Lower leg skin (tissue), 4 donors: ENCODE measurements at places on chromosomes 16 and 17. TPM values are rescaled to one million over a fixed set of nuclear protein-coding genes. Genes with fewer than 3 reads are reported as not detected.

CRYBA1 gene
- total RNA-seq, result not detected

- DNase-seq, result no peak
These were observed 95.1 kb downstream of the SOX9 start for GRCh38 chr17:72215928-72216327.

DNA sequence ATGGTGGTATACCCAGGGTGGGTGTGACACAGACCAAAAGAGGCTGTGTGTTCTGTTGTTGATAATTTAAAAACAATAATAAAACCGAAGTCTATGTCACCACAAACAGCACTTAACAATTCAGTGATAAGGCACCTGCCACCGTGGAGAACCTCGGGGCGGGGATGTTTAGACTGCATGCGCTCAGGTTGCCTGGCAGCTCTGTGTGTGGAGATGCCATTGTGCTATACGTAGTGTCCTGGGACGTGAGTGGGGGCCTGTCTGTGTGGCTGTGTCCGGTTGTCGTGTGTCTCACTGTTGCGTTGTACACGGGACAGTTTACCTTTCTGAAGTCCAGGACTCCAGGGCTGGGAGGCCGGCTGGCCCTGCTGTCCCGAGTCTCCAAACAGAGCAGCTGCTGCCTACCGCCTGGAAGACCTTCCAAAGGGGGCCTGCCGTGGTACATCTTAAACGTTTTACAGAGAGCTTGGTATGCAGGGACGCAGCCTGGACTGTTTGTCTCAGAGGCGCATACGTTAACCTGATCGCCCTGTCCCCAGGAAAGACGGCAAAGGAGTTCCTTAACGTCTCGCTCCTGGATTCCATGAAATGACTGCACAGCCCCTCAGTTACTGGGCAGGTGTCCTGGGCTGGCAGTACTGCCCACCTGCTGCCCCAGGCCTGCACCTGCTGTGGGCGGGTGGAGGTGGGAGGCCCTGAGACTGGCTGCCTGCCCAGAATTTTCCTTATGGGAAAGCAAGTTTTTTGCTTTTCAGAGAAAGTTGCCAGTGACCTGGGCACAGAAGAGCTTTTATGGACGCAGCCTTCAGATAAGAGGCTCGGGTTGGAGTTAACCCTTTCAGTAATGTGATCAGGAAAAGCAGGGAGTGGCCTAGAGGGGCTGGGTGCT, 19.0 kb downstream of the SPIRE2 start:
- DNase-seq, result no peak

DNA sequence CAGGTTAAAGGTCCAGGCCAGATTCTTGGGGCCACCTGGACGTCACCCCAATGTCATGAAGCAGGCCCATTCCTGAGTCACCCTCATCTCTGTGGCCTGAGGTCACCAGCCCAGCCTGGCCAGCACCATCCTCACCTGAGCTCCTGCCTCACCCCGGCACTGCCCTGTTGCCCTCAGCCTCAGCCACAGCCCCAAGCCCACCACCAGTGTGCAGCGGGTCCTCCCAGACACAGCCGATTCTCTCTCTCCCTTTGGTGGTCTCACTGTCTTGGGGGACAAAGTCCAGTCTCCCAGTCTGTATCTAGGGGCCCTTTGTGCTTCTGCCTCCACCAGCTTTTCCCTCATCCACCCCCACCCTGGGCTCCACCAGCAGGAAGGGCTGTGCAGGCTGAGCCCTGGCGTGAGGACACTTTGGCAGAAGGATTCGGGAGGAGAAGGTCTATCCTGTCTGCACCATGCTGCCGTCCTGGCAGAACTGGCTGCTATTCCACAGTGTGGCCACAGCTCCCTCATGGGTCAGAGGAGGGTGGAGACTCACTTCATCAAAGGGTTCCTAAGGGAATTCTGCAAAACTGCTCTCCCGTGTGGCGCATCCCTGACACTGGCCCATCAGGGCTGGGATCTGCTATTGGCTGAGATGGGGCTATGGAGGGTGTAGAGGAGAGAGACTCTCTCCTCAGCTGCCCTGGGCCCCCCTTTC, 64.3 kb downstream of the PRMT7 start:
- DNase-seq, result no peak

DNA sequence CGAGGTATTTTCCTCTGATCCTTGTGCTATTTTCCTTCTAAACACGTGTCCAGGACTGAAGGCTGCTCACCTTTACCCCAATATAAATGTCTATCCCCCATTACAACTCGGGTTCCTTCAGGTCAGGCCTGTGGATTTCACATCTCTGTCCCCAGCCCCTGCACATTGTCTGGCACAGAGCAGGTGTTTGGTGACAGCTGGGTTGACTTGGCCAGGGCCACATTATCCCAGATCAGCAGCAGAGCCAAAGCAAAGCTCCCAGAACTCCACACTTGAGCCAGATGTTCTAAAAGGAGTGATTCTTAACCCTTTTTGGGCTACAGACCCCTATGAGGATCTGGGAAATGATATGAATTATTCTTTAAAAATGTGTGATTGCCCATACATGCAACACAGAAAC, 18.0 kb upstream of the SPATA32 start:
- no peak for DNase-seq

- DNase-seq, result no peak
These were observed 6.6 kb upstream of the ZNF263 start for GRCh38 chr16:3276679-3277078.

TBC1D26 gene
- total RNA-seq, result not detected

CPHXL2 gene
- not detected for total RNA-seq

DNA sequence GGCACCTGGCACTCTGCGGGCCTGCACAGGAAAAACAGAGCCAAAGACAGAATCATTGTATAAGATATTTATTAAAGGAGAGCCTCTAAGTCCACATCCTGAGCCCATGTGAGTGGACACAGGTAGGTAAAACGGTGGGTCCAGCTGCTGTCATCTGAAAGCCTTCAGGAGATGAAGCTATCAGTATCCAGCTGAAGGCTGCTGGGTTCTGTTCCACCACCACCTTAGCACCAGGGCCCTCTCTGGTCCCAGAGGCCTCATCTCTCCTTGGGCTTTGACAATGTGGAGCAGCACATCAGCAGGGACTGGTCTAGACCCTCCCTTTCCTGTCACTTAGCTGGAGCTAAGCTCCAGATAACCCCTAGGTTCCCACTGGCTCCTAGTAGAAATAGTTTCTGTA, 7.3 kb downstream of the TMEM106A start:
- no peak for DNase-seq

DNA sequence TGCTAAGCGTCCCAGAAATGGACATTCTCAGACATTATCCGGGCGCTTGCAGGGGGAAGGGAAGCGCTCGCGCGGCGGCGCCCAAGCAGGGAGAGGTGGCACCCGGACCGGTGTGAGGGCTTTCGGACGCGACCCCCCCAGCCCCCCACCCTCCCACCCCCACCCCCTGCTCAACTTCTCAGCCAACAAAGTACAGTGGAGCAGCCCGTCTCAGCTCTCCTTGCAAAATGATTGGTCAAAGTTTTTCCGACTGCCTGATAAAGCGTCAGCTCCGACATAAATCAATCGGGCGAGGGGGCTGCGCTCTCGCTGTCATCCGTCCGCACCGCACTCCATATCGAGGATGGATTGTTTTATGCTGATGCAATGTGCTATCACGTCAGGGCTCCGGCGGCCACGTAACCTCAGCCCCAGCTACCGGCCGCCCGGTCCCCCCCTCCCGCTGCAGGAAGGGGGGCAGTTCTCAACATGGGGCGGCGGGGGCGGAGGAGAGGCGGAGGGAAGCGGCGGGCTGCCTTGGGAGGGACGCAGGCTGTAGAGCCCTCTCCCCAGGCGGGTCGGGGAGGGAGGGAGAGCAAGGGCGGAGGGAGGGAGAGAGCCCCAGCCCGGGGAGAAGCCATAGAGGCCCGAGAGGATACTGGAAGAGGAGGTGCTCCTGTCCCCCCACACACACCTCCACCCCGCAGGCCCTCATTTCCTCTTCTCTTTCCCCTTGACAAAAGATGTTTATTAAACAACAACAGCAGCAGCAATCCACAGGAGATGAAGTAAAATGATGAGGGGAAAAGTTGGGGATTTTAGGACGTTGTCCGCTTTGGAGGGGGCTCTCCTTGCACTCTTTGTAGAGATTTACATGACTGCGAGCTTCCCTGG, at the start of gene HOXB9:
Gene HOXB9, minus strand, starts transcription at position 114 of the 873 bp plus-strand sequence. Its CDS starts 89 bp downstream, at position 25.
- DNase-seq, result no peak

TBC1D3E gene
- not detected for total RNA-seq

DNA sequence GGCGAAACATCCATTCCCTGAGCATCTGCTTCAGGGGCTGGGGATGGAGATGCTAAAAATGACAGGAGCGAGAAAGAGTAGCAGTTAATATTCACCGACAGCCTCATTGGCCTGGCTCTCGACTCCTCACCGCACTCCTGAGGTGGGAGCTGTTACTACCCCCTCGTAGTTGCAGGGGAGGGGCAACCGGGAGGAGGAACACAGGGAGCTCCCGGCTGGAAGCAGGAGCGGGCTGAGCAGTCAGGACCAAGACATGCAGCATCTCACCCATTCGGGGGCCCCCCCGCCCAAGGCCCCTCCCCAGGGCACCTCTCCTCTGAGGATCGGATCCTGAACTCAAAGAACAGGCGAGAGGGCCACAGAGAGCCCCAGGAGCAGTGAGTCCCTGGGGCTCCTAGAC, 4.5 kb upstream of the ACSF3 start:
- no peak for DNase-seq

- DNase-seq, result no peak
These were observed 119.2 kb upstream of the CACNG5 start for GRCh38 chr17:66715745-66716156.

DNA sequence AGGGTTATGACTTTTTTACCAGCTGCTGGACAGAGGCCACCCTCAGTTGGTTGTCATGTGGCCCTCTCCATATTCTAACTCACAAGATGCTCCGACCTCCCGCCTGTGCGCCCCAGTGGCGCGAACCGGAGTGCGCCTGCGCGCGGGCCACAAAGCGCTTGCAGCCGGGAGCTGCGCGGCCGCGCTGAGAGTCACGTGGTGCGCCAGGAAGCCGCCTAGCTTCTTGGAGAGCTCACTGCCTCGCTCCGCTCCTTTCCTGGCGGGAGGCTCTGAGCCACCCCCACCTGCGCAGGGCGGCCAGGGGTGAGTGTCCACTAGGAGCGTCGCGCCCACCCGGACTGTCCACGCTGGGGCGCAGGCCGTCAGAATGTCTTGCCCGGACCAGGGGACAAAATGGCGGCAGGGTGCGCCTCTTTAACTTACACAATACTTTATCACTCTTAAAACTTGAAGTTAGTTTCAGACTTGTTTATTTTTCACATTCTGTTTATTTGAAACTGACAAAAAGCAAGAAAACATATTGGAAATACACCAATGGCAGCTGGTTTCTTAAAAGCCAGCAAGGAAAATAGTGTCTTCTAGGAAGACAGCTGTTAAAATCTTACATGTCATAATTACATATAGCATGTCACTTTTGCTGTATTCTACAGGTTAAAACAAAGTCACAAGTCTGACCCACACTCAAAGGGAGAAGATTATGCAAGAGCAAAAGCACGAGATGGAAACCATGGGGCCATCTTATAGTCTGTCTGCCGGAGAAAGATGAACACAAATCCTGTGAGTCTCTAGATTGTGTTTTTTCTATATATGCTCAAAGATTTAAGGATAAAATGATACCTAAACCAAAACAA, 357.9 kb downstream of the CNTNAP4 start:
- no peak for DNase-seq

LPCAT2 gene
- total RNA-seq, result 25.1 TPM

EFNB3 gene
- 7.1 TPM for total RNA-seq

ARL16 gene
- total RNA-seq, result 39.9 TPM

TP53TG3C gene
- not detected for total RNA-seq

CD300LG gene
- 6.2 TPM for total RNA-seq

DNA sequence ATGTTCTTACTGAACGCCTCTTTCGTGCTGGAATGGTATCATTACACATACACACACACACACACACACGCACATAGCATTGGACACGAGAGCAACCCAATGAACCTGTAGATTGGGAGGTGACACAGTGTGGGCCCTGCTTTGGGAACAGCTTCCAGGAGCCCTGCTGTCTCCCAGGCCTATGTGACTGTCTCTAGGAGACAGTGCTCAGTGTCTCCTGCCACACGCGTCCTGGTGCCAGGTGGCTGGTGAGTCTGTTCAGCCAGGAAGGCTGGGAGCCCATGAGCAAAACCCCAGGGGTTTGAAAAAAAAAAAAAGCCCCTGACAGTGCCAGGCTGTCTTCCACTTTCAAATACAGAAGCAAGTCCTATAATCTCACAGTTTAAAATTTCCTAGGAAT, 2.4 kb upstream of the SPOP start:
- peak; percentile 25 for DNase-seq

TNFSF13 gene
- 15.3 TPM for total RNA-seq

- DNase-seq, result no peak
These were observed 124.7 kb upstream of the TNRC6C start for GRCh38 chr17:77833769-77834168.

DNA sequence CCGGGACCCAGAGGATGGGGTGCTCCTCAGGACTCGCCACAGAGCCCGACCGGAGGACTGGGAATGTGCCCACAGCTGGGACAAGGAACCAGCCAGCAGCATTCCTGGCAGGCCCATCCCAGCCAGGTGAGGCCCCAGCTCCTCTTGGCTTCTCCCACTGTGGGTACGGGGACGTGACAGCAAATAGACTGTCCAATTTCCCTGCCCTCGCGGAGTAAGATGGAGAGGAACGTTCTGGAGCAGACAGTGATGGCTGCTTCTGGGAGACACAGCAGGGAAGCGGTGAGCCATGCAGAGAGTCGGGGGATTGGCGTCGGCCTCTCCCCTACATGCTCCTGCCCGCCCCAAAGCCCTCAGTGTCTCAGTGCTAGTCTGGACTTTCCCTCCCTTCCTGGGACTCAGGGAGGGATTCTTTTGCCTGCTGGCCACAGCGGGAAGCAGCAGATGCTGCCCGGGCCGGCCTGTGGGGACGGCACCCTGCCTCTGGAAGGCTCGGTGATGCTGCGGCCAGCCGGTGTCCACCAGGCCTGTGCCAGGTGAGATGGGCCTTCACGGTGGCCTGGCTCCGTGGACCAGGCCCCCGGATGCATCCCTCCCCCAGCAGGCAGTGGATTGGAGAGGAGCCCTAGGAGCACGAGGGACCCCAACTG, 89.1 kb downstream of the SEC14L1 start:
- no peak for DNase-seq

DNA sequence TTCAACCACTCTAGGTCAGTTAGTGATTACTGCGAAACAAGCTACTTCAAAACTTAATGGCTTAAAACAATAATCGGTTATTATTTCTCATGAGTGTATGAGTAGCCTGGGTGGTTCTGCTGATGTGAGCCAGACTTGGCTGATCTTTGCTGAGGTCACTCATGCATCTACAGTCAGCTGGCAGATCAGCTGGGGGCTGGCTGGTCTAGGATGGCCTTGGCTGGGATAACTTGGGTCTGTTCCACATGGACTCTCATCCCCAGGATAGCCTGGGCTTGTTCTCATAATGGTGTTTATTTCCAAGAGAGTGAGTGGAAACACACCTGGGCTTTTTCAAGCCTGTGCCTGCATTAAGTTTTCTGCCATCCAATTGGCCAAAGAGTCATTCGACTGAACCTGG, 13.0 kb downstream of the CCDC182 start:
- no peak for DNase-seq
